ENCODE measurements at places on chromosomes 2 and 18. TPM values are rescaled to one million over a fixed set of nuclear protein-coding genes. Genes with fewer than 3 reads are reported as not detected.

The NXPH2 gene
- total RNA-seq = not detected

The TPO gene
- total RNA-seq = not detected

The QPCT gene
- 3.0 TPM for total RNA-seq

The SPP2 gene
- not detected for total RNA-seq

The RMDN2 gene
- total RNA-seq = 5.3 TPM

The KIF5C gene
- total RNA-seq = 0.23 TPM

The ABCG8 gene
- not detected for total RNA-seq

The RAB27B gene
- 12.7 TPM for total RNA-seq

The SCN3A gene
- total RNA-seq = not detected

The CACNB4 gene
- 0.98 TPM for total RNA-seq

The DNAJC5G gene
- total RNA-seq = not detected

The CPLX4 gene
- not detected for total RNA-seq

The IL36RN gene
- 1.0 TPM for total RNA-seq

The DYNAP gene
- not detected for total RNA-seq

The INHBB gene
- total RNA-seq = 57.5 TPM

The POTEC gene
- not detected for total RNA-seq

The SLC19A3 gene
- 4.5 TPM for total RNA-seq

The RAPH1 gene
- 16.8 TPM for total RNA-seq
